ENCODE measurements at places on chromosomes 6 and 20.

DNA sequence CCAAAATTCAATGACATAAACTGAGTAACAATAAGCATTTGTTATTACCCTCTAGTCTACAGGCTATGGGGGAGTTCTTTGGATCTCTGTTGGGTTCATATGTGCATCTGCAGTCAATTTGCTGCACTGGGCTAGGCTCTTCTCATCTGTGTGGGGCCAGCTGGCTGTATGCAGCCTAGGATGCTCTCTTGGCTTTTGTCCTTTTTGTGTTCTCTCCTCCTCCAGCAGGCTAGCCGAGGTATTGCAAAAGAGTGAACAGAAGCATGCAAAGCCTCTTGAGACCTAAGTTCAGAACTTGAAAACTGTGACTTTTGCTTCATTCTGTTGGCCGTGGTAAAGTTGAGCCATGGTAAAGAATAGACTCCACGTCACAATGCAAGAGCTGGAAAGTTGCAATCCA lies 62.8 kb upstream of the FOXO3 start:
- no peak for DNase-seq

DNA sequence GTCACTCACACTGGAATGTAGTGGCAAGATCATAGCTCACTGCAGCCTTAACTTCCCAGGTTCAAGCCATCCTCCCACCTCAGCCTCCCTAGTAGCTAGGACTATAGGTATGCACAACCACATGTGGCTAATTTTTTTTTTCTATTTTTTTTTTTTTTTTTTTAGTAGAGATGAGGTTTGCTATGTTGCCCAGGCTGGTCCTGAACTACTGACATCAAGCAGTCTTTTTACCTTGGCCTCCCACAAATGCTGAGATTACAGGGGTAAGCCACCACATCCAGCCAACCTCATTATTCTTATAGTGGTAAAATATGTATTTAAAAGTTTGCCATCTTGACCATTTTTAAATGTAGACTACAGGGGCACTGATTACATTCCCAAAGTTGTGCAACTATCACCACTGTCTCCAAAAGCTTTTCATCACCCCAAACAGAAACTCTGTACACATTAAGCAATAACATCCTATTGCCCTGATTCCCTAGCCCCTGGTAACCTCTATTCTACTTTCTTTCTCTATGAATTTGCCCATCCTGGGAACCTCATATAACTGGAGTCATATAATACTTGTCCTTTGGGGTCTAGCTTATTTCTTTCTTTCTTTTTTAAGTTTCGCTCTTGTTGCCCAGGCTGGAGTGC lies 268.0 kb upstream of the JARID2 start:
- DNase-seq = no peak

- no peak for DNase-seq
These were observed 41.3 kb upstream of the PLCB4 start for GRCh38 chr20:9027626-9028025.

DNA sequence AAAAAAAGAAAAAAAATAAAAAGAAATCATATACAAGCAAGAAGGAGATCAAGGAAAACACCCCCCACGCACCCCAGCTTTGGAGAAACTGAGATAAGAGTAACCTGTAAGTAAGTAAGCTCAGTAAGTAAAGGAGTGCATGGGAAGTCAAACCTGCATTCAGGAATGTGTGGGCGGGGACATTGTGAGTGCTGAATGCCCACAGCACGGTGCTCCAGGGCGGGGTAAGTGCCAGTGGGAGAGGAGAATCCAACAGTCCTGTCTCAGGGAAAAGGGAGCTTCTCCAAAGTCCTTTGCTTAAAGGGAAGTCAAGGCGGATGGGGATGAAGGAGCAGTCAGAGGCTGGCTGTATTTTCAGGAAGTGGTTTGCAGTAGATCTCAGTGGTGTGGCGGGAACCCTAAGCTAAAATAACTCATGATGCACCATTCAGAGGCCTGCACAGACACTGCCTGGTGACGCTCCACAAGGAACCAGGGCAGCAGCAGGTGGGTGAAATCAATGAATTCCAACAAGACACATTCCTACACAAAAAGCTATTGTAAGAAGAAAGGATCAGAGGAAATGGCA lies 368.0 kb downstream of the QKI start:
- DNase-seq = no peak

- DNase-seq = peak; percentile 86
These were observed 778 bp upstream of the LOC128125822 start for GRCh38 chr6:63571361-63572043.

- DNase-seq = no peak
These were observed 12.4 kb downstream of the UQCC2 start for GRCh38 chr6:33699131-33699530.

- no peak for DNase-seq
These were observed 86.2 kb downstream of the ANKRD60 start for GRCh38 chr20:58141971-58142842.

- DNase-seq = no peak
These were observed 369.2 kb downstream of the HAO1 start for GRCh38 chr20:7571101-7571500.

DNA sequence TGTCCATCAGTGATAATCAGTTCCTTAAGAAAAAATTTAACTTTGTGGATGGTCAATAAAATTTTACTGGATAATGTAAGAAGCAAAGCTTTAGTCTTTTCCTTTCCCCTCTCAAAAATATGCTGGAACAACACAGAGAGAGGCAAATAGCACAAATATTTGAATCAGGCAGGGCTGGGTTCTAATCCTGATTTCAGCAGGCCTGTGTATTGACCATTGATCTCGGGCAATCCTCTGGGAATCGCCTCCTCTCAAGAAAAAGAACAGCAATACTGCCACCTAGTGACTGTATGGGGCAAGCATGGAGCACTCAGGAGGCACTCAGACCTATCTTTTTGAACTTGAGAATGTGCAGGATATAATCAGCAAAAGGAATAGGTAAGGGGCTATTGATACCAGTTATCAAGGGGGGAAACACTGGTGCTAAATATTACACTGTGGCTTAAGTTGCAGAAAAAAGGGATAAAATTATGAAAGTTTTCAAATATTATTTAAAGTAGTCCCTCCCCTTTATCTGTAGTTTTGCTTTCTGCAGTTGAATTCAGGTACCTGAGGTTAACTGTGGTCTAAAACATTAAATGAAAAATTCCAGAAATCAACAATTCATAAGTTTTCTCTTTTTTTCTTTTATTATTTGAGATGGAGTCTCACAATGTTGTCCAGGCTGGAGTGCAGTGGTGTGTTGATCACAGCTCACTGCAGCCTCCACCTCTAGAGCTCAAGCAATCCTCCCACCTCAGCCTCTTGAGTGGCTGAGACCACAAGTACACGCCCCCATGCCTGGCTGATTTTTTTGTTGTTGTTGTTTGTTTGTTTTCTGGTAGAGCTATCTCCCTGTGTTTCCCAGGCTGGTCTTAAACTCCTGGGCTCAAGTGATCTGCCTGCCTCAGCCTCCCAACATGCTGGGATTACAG lies 91.8 kb upstream of the NHSL1 start:
- peak; percentile 10 for DNase-seq

DNA sequence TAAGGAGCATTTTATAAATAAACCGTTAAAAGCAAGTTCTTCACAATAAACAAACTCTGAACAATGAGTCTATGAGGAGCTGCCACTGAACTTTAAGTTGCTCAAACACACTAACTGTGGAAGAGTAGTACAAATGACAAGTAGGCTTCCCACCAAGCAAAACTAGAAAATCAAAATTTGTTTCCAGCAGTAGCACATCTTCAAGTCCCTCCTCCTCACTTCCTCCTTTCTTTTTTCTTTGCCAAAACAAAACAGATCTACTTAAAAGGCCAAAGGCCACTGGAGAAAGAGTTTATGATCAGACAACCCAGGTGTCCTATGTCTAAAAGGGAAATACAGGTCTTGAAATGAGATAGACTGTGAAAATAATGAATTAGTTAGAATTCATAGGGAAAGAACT lies 17.1 kb upstream of the FAM135A start:
- no peak for DNase-seq

- no peak for DNase-seq
These were observed 57.4 kb downstream of the ARHGAP40 start for GRCh38 chr20:38658879-38659596.

GRCh38 chr6:82227770-82228169 lies 19.8 kb downstream of the IBTK start:
- no peak for DNase-seq

DNA sequence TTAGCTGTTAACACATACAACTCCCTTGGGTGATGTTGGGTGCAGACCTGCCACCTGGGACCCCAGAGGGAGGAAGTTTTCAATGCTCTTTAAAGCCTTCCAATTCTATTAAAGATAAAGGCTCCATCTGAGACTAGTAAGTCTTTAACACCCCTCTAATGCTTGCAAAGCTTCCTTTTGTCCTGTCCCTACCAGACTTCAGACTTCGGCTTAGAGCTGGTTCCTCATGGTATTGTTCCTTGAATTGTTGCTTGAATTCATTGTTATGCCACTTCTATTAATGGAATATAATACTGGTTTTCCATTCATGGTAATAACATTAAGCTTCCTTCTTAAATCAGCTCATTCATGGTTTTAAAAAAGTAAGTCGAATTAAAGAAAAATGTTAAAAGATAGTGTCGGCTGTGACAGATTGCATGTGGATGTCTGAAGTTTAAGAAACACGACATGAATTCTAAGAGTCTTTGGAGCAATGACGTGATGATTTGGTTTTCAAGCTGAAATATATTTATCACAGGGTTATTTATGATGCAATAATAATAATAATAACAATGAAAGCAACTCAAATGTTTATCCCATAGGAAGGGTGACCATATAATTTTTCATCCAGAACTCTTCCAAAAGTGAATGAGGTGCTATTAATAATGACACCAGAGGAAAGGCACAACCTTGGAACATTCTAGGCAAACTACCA lies 21.8 kb downstream of the PDYN start:
- no peak for DNase-seq

DNA sequence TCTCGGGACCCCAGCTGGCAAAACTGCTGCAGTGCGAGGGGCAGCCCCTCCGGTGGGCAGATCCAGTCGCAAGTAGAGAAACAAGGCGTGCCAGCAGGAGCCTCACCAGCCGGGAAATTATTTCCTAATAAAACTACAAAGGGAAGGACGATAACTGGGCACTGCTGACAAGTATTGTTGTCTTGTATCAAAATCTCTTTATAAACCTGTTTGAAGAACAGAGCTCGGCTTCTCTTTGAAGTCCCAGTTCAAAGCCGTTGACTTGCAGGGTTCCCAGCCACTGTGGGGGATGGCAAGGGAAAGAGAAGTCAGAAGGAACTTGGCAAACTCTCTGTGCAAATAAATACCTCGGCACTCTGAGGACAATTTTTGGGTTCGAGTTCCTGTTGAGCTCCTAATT lies 504.5 kb downstream of the CD83 start:
- DNase-seq = no peak

GRCh38 chr20:59305908-59306655 lies 5.7 kb downstream of the EDN3 start:
- no peak for DNase-seq

GRCh38 chr6:17881085-17881858 lies 106.2 kb downstream of the KIF13A start:
- no peak for DNase-seq

DNA sequence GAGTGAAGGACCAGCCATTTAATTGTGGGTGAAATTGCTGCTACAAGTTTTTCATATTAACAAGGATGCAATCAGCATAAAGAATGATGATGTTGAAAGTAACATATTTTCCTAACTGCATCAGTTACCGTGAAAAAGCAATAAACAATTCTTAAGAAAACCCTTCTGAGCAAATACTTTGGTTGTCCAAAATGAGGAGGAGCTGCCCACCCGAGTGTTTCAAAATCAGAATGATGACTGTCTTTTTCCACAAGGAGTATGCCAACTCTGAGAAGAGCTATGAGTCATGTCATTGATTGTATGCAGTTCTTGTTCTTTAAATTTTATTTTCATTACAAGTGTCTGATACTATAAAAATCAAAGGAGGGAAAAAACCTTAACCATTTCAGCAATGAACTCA lies 470.5 kb downstream of the COL12A1 start:
- DNase-seq = no peak

DNA sequence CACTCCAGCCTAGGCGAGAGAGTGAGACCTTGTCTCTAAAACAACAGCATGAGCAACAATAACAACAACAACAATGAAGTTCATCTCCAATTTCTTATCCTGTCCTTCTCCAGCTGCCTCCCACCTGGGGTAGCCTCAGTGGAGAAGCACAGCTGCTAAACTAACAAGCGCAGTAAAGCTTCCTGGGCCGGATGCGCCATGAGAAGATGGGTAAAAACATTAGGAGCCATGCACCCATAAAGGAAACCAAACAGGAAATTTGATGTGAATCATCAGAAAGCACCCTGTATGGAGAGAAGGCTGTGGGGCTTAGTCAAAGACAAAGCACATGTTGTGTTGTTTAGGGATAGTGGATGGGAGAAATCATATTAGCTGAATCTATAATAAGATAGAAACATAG lies 61.1 kb upstream of the CCN6 start:
- no peak for DNase-seq

GRCh38 chr20:20664795-20665589 lies 47.5 kb downstream of the RALGAPA2 start:
- no peak for DNase-seq

DNA sequence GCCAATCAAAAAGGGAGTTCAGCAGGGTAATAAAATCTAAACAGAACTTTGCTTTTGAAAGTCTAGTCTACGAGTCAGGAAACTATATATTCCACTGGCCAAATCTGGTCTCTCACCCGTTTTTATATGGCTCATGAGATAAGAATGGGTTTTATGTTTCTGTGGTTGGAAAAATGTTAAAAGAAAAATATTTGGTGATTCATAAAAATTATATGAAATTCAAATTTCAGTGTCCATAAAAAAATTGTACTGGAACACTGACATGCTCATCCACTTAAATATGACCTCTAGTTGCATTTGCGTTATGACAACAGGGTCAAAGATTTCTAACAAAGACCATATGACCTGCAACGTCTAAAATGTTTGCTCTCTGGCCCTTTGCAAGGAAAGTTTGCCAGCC lies 22.3 kb upstream of the LAMP5 start:
- DNase-seq = no peak

- DNase-seq = no peak
These were observed 1299.4 kb upstream of the MAP3K7 start for GRCh38 chr6:91886183-91886795.

- DNase-seq = no peak
These were observed 6.9 kb downstream of the ABCC10 start for GRCh38 chr6:43434001-43434840.

DNA sequence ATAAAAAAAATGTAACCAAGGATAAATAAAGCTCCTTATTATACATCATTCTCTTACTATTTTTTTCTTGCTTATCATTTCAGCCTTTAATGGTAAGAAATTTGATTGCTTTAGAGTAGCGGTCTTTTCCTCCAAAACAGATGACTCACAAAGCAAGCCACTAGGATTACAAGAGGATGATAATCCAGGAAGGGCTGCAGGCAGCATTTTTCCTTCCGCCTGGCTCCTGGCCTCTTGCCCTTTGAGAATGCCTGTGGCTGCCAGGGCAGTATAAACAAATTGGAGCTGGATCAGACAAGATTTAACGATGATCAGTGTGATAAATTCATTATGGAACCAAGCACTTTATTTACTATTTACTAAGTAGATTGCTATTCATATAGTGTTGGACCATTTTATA lies 9.7 kb upstream of the FBXL4 start:
- DNase-seq = no peak

GRCh38 chr20:63829945-63830835 lies 874 bp downstream of the ZBTB46 start:
- no peak for DNase-seq

Measured in epithelial cell of prostate (primary cell).